Stomach (tissue), 19 donors: ENCODE measurements at places on chromosomes 16 and 17. TPM values are rescaled to one million over a fixed set of nuclear protein-coding genes. Genes with fewer than 3 reads are reported as not detected.

The CIAO2B gene
- 4.3 TPM for total RNA-seq

The CES5A gene
- not detected for total RNA-seq

The ADCY9 gene
- total RNA-seq = 12.1 TPM

The TPSD1 gene
- total RNA-seq = 7.6 TPM

The ALOX15B gene
- total RNA-seq = 1.5 TPM

The TMEM114 gene
- total RNA-seq = not detected

The FBXO39 gene
- total RNA-seq = not detected

The TBC1D3 gene
- not detected for total RNA-seq

GRCh38 chr17:79464318-79465010, 146.4 kb downstream of the RBFOX3 start:
- peaks cover 22% of the 10 kb centered on the region for H3K27me3 ChIP-seq
- DNase-seq = no peak
- no peaks in the 10 kb centered on the region for H3K36me3 ChIP-seq
- no peak overlapping the region for H3K4me3 ChIP-seq
- H3K27ac ChIP-seq = no peak overlapping the region

GRCh38 chr16:724188-725040, 1.8 kb downstream of the CCDC78 start:
- H3K4me3 ChIP-seq = no peak overlapping the region
- DNase-seq = no peak
- peaks cover 51% of the 10 kb centered on the region for H3K27me3 ChIP-seq
- peaks cover 65% of the 10 kb centered on the region for H3K4me1 ChIP-seq

- peaks cover 37% of the 10 kb centered on the region for H3K4me1 ChIP-seq
- DNase-seq = peak; percentile 52
- H3K27me3 ChIP-seq = no peaks in the 10 kb centered on the region
Measured at GRCh38 chr16:2692948-2693651, 10.8 kb downstream of the KCTD5 start.

- no peaks in the 10 kb centered on the region for H3K4me1 ChIP-seq
- peak overlapping the region; percentile 65 for H3K27ac ChIP-seq
- no peak for DNase-seq
- H3K36me3 ChIP-seq = peaks cover 44% of the 10 kb centered on the region
- no peaks in the 10 kb centered on the region for H3K27me3 ChIP-seq
- H3K4me3 ChIP-seq = no peak overlapping the region
Measured at GRCh38 chr17:2983255-2983654, 80.2 kb downstream of the OR1D5 start.

- H3K27me3 ChIP-seq = no peaks in the 10 kb centered on the region
- H3K4me1 ChIP-seq = peaks cover 5% of the 10 kb centered on the region
- no peak for DNase-seq
- H3K27ac ChIP-seq = no peak overlapping the region
- no peak overlapping the region for H3K4me3 ChIP-seq
Measured at GRCh38 chr17:6627019-6627418, 13.5 kb downstream of the KIAA0753 start.

DNA sequence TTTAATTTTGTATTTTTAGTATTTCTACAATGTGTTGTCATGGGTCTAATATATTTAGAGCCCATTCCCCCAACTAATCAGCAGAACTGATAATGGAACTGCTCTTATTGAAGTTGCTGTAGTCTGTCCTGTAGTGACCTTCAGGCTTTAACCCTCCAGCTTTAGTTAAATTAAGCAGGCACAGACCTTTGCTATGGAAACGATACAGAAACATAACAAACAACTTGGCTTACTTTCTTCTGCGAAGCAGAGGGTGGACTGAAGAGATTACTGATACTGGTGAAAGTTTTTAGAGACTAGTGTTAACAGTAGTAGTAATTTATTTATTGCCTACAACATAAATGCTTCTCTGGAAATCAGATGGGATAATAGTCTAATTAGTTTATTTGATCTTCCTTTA, 61.4 kb downstream of the NFATC3 start:
- no peak overlapping the region for H3K27ac ChIP-seq
- H3K4me1 ChIP-seq = no peaks in the 10 kb centered on the region
- no peak overlapping the region for H3K4me3 ChIP-seq
- peaks cover 11% of the 10 kb centered on the region for H3K36me3 ChIP-seq
- no peak for DNase-seq
- no peaks in the 10 kb centered on the region for H3K27me3 ChIP-seq

DNA sequence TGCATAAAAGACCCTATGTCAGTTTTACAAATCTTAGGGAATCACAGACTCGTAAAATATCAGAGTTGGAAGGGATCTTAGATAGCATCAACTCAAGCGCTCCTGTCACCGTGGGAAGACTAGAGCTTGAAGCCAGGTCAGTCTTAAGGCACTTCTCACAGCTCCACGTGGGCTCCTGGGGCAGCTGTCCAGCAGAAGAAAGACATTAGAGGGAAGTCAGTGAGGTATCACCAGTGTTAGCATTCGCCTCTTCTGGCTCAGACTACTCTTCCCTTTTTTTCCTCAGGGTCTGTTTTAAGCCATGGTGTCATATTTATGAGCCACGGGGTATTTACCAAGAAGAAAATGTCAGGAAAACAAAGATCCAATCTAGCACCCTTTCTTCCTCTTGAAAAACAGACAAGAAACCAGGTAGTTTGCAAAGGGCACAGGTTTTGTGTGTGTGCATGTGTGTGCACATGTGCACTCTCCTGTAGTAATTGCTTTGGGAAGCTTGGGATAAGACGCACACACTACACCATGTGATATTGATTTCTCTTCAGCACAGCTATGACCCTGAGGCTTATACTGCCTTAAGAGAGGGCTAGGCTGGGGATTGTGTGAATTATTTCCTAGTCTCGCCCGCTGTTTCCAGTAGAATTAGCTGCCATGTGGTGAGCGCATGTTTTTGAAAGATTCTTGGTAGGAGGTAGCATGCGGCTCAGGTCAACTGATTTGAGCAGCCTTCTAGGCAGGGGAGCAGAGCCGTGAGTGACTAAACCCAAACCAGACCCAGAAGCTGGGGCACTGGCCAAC, 61.0 kb upstream of the ELAC2 start:
- no peak for DNase-seq
- H3K36me3 ChIP-seq = no peaks in the 10 kb centered on the region
- no peak overlapping the region for H3K4me3 ChIP-seq
- no peaks in the 10 kb centered on the region for H3K27me3 ChIP-seq
- H3K4me1 ChIP-seq = no peaks in the 10 kb centered on the region
- H3K27ac ChIP-seq = no peak overlapping the region

GRCh38 chr17:32819035-32819434, 57.9 kb downstream of the MYO1D start:
- no peak for DNase-seq
- no peak overlapping the region for H3K27ac ChIP-seq
- peaks cover 4% of the 10 kb centered on the region for H3K4me1 ChIP-seq
- H3K36me3 ChIP-seq = no peaks in the 10 kb centered on the region
- H3K27me3 ChIP-seq = no peaks in the 10 kb centered on the region
